ENCODE measurements at places on chromosomes 2 and 18. TPM values are rescaled to one million over a fixed set of nuclear protein-coding genes. Genes with fewer than 3 reads are reported as not detected.
A peak's percentile ranks its signal among the peaks of the same experiment; 100 is the strongest.

SLC39A10 gene
- 60.9 TPM for total RNA-seq

- peaks cover 3% of the 10 kb centered on the region for H3K4me1 ChIP-seq
- no peak overlapping the region for H3K4me3 ChIP-seq
- H3K27ac ChIP-seq: no peak overlapping the region
- no peaks in the 10 kb centered on the region for H3K27me3 ChIP-seq
- DNase-seq: peak; percentile 37
- no peaks in the 10 kb centered on the region for H3K36me3 ChIP-seq
Observed at GRCh38 chr2:126704434-126705160, 48.6 kb downstream of the GYPC start.

DNA sequence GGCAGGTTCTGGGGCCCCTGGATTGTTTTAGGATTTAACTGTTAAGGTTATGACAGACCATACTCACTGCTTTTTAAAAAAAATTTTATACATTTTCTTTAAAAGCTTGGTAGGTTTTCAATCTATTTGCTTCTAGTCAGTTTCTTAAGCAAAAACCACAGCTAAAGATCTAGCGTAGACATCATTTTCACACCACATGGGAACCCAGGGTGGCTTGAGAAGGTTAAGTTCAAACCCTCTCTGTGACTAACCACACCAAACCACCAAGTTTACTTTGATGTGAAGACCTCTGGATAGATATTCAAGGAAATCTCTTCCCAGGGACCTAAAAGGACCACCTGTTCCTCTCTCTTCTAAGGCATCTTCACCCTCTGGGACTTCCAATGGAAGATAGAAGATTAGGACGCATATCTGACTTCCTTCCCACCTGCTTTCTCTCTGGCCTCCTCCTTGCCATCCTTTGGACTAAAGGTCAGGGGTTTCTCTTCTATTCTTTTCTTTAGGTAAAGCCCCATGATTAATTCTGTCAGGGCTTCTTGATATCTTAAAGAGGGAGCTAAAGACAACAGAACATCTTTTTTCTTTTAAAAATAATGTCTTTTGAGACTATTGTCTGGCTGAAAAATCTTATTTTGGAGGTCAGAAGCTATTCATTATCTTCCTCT is 32.3 kb downstream of the FOSL2 start:
- no peaks in the 10 kb centered on the region for H3K27me3 ChIP-seq
- no peak overlapping the region for H3K27ac ChIP-seq
- no peak for DNase-seq
- H3K36me3 ChIP-seq: no peaks in the 10 kb centered on the region

GRCh38 chr2:136404176-136404575 is 286.2 kb upstream of the CXCR4 start:
- H3K27ac ChIP-seq: no peak overlapping the region
- H3K27me3 ChIP-seq: no peaks in the 10 kb centered on the region
- no peak overlapping the region for H3K4me3 ChIP-seq
- no peaks in the 10 kb centered on the region for H3K36me3 ChIP-seq
- no peak for DNase-seq

DNA sequence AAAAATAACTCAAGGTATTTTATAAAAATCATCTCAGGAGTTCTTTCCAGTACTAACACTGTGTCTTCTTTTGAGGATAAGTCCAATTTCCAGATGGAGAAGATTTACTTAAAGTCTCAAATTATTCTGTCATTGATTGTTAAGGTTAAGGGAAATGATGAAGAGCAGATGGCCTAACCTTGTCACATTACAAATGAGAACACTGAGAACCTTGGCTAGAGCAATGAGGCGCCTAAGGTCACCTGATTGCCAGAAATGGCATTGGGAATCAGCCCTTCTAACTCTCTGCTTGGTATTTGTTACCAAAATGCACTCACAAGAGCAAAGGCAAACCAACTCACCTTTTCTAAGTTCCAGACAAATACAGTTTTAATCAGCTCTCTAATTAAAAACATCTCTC is 835.1 kb downstream of the RNF144A start:
- no peak for DNase-seq
- no peaks in the 10 kb centered on the region for H3K36me3 ChIP-seq
- H3K27ac ChIP-seq: no peak overlapping the region
- no peaks in the 10 kb centered on the region for H3K27me3 ChIP-seq

GRCh38 chr18:74708169-74708568 is 110.5 kb downstream of the ZNF407 start:
- H3K36me3 ChIP-seq: no peaks in the 10 kb centered on the region
- no peaks in the 10 kb centered on the region for H3K4me1 ChIP-seq
- no peak overlapping the region for H3K4me3 ChIP-seq

DNA sequence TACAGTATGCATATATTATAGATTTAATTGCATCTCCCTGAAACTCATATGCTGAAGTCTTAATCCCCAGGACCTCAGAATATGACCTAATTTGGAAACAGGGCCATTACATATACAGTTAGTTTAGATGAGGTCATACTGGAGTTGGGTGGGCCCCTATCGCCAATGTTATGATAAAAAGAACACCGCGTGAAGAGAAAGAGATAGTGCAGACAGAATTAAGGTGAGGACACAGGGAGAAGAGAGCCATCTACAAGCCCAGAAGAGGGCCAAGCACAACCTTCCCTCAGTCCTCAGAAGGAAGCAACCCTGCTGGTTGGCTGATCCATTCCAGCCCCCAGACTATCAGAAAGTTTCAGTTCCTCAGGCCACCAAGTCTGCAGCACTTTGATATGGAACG is 311.9 kb upstream of the RAB6C start:
- no peak for DNase-seq
- no peak overlapping the region for H3K27ac ChIP-seq
- no peaks in the 10 kb centered on the region for H3K4me1 ChIP-seq
- H3K4me3 ChIP-seq: no peak overlapping the region
- H3K36me3 ChIP-seq: no peaks in the 10 kb centered on the region

DNA sequence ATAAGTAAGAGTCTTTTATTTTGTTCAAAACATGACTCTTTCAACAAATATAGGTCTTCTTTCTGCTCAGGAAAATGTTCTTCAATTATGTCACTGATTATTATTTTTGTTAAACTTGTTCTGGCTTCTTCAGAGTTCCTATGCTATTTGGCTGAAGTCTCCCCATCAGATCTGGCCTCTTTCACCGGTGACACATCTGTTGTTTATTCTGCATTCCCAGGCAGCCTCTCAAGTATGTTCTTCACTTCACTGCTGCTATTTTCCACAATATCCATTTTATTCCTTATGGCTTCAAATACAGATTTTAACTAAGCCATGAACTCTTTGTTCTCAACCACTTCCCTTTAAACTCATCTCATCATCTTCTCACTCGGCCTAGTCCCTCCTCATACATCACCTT is 45.7 kb downstream of the HDAC4 start:
- DNase-seq: peak; percentile 41
- no peaks in the 10 kb centered on the region for H3K36me3 ChIP-seq
- no peaks in the 10 kb centered on the region for H3K4me1 ChIP-seq
- no peak overlapping the region for H3K4me3 ChIP-seq

MSGN1 gene
- not detected for total RNA-seq

DNA sequence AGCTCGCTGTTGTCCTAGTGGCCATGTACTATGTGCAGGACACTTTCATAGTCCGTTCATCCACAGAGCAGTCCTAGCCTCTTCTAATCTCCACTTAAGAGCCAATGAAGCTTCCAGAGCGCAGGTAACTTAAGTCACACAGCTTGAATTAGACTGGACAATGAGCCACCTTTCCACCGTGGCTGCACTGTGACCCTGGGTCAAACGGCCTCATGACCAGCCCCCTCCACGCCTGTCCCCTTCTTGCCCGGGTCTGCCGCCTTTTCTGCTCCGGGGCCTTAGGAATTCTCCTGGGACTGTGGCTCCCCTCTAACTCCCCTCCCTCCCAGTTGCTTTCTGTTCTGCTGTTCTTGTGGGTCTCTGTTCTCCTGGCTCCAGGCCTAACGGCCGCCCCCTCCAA is 8.4 kb upstream of the PRKCE start:
- peak overlapping the region; percentile 83 for H3K4me3 ChIP-seq
- H3K27ac ChIP-seq: peak overlapping the region; percentile 47
- peaks cover 7% of the 10 kb centered on the region for H3K27me3 ChIP-seq
- H3K36me3 ChIP-seq: no peaks in the 10 kb centered on the region

- H3K27ac ChIP-seq: no peak overlapping the region
- no peaks in the 10 kb centered on the region for H3K27me3 ChIP-seq
- peak; percentile 9 for DNase-seq
- no peak overlapping the region for H3K4me3 ChIP-seq
- no peaks in the 10 kb centered on the region for H3K4me1 ChIP-seq
Observed at GRCh38 chr2:154709215-154709614, 10.7 kb downstream of the KCNJ3 start.

DNA sequence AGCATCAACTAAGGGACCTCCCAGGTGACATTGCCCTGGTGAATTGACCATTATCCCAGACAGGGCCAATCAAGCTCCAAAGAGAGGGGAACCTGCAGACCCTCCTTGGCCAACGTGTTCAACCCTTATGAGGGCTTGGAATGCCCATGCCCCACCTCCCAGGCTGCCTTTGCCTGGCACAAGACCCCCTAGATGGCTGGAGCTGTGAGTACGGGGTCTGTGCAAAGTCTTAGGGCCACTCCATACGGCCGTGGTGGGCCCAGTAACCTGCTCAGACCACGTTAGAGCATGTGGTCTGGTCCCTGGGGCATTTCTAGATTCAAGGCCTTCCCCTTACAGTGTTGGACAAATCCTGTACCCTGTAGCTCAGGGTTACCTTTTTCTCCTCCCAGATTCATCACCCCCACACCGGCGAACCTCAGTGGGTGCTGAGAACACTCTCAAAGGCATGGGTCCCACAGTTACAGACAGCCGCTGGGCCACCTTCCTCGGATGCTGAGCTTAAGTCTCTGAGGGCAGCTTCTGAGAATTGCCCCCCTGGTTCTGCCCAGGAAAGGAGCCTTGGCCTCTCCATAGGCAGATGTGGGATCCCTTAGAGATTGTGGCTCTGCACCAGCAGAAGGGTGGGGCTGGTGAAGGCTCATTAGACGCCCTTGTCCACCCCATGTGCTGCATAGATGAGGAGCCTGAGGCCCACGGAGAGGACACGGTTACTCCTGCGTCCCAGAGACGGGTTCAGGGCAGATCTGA is 18.3 kb upstream of the KCNK3 start:
- H3K4me3 ChIP-seq: no peak overlapping the region
- no peak for DNase-seq
- peaks cover 3% of the 10 kb centered on the region for H3K27me3 ChIP-seq
- no peak overlapping the region for H3K27ac ChIP-seq

LIMS3 gene
- total RNA-seq: not detected

ASXL2 gene
- total RNA-seq: 4.6 TPM

DNA sequence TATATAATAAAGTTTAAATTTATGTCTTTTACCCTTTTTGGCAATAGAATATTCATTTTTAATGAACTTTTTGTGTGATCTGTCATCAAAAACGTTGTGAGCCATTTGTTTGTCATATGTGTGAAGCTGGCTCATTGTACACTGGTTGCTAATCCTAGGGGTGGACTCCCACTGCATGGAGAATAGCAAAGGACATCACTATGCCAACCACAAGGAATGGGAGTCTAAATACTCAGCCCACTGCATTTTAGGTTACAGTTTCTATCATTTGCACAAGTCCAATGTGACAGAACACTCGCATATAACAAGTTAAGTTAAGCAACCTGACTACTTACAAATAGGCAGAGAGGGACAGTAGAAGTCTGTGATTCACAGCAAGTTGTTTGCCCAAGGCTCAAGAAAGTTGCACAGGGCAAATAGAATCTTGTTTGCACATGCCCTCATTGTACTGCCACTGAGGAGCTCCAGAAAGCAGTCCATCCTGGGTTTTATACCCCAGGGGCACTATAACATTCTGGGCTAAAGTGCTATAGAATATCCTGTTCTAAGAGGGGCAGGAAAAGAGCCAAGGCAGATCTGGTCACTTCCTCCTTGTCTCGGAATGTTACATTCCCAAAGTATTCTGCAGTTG is 545.9 kb upstream of the GCFC2 start:
- no peak for DNase-seq
- no peaks in the 10 kb centered on the region for H3K27me3 ChIP-seq
- H3K27ac ChIP-seq: no peak overlapping the region
- H3K4me3 ChIP-seq: no peak overlapping the region

- no peak overlapping the region for H3K4me3 ChIP-seq
- DNase-seq: no peak
- H3K36me3 ChIP-seq: no peaks in the 10 kb centered on the region
Observed at GRCh38 chr2:121063471-121063870, 221.5 kb downstream of the TFCP2L1 start.

Measured in fibroblast of lung (primary cell).